ENCODE measurements at places on chromosomes 5 and 9.

- DNase-seq = peak; percentile 55
Observed at GRCh38 chr5:72818866-72819534, 2.5 kb downstream of the TNPO1 start.

DNA sequence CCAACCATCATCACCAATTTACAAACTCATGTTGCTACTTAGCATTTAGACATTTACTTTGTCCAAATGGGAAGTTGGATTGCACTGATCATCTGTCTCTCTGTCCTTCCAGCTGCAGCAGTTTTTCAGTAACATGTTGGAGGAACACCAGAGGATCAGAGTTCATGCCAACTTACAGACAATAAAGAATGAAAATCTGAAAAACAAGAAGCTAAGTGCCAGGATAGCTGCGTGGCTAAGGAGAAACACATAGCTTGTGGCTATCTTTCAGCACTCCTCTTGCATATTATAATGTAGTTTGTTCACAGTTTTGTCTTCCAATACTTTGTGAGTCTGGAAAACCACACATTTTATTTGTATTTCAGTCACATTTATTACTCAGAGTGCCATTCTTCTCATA, 6.4 kb upstream of the ARL14EPL start:
- DNase-seq = no peak

DNA sequence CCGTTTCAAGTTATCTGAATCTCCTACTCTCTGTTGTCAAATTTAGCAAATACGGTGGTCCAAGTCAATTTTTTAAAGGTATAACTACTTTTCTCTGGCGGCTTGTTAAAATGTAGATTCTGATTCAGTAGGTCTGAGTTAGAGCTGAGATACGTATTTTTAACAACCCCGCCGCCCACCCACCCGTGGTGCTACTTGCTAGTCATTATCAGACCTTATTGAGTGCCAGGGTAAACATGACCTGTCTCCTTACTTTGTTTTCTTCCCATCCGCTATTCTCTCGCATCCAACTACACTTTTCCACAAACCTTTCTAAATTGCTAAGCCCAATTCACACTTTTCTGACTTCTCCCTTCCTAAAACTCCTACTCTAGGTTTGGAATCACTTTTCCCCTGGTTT, 694 bp upstream of the PLAA start:
- no peak for DNase-seq

- no peak for DNase-seq
Observed at GRCh38 chr5:90402521-90403255, 6.9 kb downstream of the CETN3 start.

DNA sequence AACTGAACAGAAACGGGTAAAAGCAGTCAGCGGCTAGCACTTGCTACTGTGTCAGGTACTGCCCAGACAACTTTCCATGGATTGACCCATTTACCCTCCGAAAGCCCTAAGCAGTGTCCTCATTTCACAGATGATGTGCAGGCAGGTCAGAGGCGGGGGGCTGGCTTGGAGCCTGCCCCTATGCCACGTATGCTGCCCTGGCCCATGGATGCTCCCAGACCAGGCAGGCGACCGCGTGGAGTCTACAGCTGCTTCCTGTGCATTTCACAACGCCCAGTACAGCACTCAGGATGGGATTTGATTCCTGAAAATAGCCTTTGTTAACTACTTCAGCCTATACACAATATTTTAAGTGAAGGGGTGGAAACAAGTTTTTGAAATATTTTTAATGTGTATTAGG, 202.9 kb downstream of the NXNL2 start:
- DNase-seq = no peak

All from NCI-H510A treated with DMSO at 0.1 percent for 48 hours (cell line).